ENCODE measurements at places on chromosomes 16 and 17.

DNA sequence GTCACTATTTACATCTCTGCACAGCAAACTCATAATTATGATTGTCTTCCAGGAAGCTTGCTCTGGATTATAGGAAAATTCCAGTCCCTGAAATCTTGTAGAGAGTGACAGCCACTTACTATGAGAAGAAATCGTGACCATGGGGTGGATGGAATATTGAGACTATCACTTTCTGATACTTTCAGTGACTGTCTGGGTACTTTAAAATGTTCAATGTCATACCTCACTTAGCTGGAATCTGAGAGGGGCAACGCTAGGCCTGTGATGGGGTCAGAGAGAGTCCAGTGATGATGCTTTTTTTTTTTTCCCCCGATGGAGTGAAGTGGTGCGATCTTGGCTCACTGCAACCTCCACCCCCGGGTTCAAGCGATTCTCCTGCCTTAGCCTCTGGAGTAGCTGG lies 32.2 kb upstream of the RGS9 start:
- DNase-seq: no peak

GRCh38 chr17:69954241-69954925 lies 120.6 kb upstream of the KCNJ16 start:
- no peak for DNase-seq

GRCh38 chr16:10561001-10561400 lies 19.4 kb downstream of the EMP2 start:
- DNase-seq: no peak

GRCh38 chr16:83137326-83137781 lies 510.6 kb downstream of the CDH13 start:
- DNase-seq: no peak

GRCh38 chr17:40542558-40543411 lies 22.5 kb downstream of the CCR7 start:
- no peak for DNase-seq

- no peak for DNase-seq
Measured at GRCh38 chr17:7774055-7774521, 56.5 kb downstream of the DNAH2 start.

GRCh38 chr16:55399911-55400310 lies 75.9 kb downstream of the IRX6 start:
- DNase-seq: no peak

DNA sequence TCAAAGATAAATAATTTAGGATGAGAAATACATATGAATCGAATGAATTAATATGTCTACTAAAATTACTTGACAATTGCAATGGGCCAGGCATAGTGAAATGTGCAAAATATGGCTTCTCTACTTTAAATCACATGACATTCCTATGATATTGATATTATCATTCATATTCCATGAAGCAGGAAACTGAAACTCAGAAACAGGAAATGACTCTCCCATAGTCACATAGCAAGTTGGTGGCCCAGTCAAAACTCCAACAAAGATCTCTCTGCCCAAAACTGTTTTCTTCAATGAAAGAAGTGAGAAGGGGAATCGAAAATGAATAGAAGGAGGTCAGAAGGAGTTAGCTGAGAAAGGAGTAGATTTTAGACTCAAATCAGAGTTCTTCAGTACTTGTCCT lies 272.2 kb downstream of the CDH8 start:
- DNase-seq: no peak

DNA sequence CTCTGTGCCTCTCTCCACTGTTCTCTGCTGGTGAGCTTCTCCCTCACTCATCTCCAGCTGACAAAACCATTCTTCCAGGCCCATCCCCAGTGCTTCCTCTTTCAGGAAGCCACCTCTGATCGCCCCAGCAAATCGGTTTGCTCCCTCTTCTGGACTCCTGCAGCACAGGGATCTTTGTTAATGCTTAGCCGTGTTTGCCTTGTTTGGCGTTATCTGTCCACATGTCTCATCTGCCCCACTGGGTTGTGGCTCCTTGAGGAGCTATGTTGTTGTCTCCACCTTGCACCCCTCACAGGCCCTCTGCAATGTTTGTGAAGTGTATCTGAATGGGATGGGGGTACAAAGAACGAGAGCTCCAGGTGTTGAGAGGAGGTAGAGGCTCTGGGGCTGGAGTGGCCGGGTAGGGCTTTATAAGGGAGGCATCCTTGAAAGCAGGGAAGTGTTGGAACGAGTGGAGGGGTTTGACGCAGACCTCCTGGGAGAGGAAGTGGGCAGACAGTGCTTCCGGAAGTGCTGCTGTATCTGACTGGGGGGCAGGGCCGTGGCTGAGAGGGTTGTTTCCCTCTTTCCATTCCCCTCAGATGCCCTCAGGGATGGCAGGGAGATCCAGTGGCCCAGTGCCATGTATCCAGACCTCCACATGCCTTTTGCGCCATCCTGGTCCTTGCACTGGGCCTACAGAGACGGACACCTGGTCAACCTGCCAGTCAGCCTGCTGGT lies 27.8 kb downstream of the CASKIN2 start:
- peak; percentile 25 for DNase-seq

- no peak for DNase-seq
Measured at GRCh38 chr17:80859002-80859941, 132.4 kb upstream of the CHMP6 start.

GRCh38 chr16:66324815-66325515 lies 41.5 kb upstream of the CDH5 start:
- no peak for DNase-seq

GRCh38 chr17:78324391-78325075 lies 35.3 kb downstream of the SOCS3 start:
- DNase-seq: no peak

DNA sequence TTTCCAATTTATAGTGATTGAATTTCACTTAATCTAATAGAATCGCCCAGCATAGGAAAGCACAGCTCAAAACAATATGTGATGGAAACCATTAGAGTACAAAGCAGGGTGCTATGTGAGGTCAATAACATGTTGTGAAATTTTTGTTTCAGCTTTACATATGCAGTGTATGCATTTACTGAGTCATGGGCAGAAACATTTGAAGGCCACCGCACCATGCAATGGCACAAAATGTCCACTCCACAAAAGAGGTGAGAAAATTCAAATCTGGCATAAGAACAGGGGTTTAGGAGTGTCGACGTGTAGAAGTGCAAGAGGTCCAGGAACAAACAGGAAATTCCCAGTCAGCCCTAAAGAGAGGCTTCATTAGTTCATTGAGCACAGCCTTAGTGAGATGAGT lies 131.2 kb downstream of the ANKFN1 start:
- DNase-seq: no peak

DNA sequence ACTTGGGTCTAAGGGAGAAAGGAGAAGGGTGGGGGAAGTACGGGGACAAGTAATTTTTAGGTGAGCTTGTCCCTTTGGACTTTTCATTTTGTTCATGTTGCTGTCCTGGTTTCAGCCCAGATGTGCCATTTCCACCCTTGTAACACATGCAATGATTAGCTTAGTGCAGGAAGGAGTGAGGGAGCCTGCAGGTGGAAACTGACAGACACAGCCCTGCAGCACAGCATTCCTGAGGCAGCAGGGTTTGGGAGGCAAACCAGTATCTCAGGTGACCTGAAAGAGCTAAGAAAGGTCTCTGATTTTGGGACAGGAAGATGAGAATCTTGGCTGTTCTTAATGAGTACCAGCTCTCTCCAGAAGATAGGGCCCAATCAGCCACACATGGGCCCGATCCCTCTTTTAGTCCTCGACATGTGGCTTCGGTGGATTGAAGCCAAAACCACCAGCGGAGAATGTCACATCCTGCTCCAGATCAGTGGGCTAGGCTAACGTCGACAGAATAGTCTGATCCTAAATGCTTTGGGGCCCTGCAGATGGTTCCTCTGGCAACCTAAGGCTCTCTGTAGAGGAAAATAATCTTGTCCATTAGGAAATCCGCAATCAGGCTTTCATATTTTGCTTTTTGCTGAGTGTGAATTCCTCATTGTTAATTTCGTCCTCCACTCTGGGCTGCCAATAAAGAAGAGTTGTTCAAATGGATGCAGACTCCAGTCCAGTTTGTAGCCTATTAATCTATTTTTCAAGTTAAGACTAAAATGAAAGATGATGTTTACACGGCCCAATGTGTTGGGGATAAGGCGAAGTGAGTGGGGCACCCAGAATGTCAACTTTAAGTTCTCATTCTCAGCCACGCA lies 3.8 kb upstream of the RNF157 start:
- DNase-seq: no peak

- DNase-seq: no peak
Measured at GRCh38 chr16:84933774-84934631, 77.3 kb downstream of the ZDHHC7 start.

DNA sequence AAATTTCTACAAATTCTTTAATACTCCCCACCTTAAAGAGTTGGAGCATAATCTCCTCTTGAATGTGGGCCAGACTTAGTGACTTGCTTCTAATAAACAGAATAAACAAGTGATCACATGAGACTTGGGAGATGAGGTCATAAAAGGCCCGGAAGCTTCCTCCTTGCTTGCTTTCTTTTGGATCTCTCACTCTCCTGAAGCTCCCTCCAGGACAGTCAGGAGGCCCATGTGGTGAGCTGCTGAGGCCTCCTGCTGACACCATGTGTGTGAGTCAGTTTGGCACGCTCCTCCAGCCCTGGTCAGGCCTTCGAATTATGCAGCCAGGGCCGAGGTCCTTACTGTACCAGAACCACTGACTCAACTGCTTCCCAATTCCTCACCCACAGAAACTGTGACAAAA lies 53.2 kb downstream of the NDEL1 start:
- no peak for DNase-seq

DNA sequence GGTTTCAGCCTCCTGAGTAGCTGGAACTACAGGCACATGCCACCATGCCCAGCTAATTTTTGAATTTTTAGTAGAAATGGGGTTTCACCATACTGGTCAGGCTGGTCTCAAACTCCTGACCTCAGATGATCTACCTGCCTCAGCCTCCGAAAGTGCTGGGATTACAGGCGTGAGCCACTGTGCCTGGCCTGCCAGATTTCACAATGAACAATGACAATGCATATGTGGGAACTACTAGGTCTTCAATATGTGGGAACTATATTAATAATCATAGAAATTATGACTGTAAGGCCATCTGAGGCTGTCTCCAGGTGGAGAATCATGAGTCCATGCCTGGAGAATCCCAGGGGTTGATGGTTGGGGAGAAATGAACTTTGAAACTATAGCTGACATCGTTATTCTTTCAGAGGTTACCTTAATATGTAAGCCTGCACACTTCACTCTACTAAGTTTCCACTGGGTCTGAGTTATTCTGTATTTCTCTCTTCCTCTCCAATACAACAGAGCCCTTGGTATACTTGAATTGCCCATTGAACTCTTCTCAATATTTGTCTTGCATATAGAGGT lies 7.2 kb upstream of the DRC7 start:
- DNase-seq: no peak

- no peak for DNase-seq
Measured at GRCh38 chr16:68387301-68387700, 61.0 kb downstream of the SMPD3 start.

DNA sequence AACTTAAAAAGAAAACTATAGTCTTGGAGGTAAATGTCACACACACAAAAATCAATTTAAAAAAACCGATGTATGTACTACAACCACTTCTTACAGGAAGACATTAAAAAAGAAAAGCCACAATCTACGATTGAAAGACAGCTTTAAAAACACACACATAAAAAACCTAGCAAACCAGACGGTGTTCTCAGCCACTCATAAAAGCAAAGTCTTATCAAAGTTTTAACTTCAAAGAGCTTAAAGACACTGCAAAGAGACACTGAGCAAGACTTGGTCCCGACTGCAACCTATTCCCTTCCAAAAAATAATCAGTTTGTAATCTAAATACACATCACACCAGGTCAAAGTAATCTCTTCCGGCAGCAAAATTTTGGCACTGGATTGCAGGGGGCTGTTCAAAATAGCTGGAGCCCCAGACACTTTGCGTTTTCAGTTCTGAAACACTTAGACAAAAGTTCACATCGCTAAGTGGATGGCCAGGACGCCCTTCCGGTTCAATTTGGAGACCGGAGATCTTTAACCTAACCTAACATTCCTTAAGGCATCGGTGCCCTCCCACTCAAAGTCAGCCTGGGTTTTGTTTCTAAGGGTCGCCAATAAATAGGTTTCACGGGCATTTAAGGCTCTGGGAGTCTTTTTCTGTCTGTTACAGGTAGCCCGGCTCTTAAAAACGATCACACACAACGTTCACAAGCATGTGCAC lies 2.6 kb downstream of the ZCCHC14 start:
- no peak for DNase-seq

DNA sequence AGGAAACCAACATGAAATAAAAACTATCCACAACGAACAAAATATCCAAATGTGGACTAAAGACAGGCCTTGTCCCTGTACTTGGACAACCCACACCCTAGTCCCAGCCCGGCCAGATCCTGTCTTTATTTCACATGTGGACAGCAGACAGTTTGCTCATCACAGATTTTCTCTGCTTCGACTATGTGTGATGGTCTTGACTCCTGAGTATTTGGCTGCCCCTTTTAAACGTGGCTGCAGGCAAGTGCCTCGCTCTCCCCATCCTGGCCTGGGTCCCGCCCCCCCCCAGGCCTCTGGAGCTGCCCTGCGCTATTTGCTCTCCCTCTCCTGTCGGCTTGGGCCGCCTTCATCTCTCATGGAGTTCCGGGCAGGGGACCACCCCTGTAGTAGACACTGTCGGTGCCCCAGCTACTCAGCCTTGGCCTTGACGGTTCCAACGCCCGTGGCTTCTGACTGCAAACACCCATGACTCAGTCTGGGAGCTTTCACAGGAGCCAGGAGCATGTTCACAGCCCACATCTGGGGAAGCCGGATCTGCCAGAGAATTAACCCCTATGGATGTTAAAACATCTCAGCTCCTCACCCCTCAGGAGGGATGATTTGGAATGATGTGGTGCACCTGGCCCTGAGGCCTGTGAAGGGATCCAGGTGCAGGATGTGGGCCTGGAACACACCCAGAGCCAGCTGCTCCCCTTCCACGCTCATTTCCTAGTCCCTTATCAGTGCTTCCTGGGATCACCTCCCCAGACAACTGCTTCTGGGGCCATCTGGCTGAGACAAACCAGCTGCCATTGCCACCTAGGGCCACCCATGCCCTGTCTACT lies 229.7 kb upstream of the RPL38 start:
- no peak for DNase-seq

DNA sequence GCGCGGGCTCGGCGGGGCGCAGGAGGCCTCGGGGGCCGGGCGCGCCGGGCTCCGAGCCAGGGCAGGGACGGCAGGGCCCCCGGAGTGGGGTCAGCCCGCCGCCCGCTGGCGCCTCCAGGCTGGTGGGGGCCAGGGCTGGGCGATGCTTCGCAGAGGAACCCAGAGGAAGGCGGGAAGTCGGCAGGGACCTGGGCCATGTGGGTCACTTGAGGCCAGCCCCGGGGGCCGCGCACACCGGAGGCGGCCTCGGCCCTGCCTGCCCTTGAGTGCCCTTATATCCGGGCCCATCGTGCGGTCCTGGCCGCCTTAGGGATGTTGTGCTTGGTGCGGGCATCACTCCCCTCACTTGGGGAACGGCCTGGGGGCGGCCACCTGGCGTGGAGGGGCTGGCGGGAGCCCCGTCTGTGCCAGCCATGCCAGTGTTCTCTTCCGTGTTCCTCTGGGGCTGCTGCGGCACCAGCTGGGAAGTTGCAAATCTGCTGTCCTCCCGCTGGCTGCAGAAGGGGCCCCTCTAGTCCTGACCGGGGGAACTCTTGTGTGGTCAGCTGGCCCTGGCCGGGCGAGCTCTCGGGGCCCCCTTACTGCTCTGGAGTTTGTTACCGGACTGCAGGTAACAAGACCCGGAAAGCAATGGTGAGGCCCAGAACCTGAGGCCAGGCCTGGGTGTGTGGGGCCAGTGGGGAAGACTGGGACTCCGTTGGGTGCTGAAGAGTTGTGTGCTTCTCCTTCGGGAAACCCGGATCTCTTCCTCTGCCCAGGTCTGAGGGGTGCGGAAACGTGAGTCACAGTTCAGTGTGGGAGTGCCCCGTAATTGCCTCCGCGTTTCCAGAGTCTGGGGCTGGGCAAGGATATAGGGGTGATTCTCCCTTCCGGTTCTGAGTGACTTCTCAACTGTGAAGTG lies 849 bp downstream of the CAPN15 start:
- DNase-seq: no peak
